ENCODE measurements at places on chromosomes 3 and 15.

GRCh38 chr15:78661001-78661400 lies 20.0 kb upstream of the CHRNB4 start:
- no peak for DNase-seq

DNA sequence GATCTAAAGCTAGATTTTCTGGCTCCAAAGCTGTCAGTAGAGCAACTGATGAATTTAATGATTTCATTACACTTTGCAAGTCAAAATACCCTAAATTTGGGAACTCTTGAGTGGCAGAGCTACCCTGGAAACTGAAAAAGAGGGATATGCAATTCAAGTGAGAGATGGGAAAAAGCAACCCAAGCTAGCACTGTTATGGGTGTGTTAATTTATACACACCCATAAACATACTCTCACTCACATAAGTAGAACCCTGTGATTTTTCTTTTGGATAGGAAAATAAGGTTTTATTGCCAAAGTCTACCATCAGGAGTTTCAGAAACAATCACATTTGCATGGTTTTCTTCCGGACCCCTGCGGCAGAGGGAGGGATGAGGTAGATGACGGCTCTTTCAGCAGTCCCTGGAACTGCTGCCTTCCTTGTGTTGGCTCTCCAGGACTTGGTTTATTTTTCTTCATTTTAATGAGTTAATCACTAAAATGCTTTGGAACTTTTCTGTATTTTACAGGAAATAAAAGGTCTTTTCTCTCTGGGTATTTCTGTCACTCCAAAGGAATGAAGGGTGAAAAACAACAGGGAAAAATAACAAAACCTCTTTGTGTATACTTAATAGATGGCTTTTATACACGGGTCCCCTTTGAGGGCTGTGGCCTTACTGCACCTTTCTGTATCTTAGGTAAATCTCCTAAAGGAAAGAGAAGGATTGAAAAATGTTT lies 63.8 kb downstream of the TTC23 start:
- no peak for DNase-seq

- no peak for DNase-seq
Observed at GRCh38 chr3:112233083-112233482, 60.9 kb downstream of the SLC9C1 start.

GRCh38 chr15:45604326-45604725 lies 17.1 kb downstream of the BLOC1S6 start:
- DNase-seq = no peak

All from activated CD8-positive, alpha-beta memory T cell treated with anti-CD3 and anti-CD28 coated beads for 48 hours (primary cell).